ENCODE measurements at places on chromosomes 12 and 14.

DNA sequence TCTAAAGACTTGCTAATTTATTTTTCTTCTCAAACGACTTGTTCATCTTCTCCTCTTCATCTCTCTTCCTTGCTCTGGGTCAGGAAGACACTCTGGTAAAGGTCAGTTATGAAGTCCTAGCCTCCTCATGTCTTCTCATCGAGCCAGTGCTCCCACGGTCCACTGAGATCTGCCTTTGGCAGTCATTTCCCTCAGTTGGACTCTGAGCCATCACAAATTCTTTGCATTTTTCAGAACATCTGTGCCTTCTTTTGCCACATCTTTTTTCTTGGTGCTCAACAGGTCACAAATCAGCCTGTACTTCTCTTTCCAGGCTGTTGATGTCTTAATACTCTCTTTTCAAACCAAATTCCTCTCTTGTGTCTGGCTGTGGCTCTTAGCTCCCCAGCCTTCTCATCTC lies 49.7 kb downstream of the IGF1 start:
- DNase-seq, result no peak

DNA sequence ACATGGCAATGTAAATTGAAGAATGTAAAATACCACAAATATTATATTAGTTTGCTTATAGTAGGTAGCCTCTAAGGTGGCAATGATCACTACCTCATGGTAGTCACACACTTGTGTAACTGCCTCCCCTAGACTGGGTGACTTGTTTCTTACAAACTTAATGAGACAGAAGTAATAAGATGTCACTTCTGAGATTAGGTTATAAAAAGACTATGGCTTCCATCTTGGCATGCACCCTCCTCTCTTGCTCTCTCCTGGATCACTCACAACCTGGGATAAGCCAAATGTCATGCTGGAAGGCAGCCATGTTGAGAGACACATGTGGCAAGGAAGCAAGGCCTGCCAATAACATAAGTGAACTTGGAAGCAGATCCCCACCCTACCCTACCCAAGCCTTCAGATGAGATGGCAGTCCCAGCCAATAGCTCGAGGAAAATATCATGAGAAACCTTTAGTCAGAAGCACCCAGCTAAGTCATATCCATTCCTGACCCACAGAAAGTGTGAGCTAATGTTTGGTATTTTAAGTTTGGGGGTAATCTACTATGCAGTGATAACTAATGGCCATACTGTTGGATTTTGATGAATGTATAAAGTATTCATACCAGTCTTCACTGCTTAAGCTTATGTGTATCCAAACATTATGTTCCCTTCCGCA lies 43.3 kb downstream of the PPP1R12A start:
- DNase-seq, result no peak

GRCh38 chr14:99544991-99545390 lies 59.0 kb downstream of the CCDC85C start:
- DNase-seq, result no peak

DNA sequence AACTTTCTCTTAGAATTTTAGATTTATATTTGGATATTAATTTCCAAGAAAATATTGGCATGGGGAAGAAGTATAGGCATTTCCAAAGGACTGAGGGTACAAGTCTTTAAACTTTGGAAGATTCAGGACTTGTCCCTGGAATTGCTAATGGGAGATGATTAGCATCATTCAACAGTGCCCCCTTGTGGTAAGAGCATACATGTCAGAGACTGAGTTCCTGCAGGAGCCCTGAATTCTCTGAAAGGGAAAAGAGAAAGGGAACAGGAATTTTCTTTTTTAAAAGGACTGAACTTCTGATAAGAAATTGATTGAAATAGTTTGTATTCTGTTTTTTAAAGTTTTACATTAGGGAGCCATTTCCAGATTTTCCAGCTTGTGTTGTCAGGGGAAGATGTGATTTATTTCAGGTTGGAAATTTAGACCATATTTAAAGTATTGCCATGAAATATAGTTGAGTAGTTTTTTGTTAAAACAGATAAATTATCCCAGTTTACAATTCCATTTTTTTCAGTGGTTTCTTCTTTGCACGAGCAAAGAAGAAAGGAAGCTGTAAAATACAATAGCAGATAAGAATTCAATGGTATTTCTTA lies 44.0 kb upstream of the REP15 start:
- no peak for DNase-seq

- DNase-seq, result no peak
Observed at GRCh38 chr12:65294641-65295262, 16.3 kb downstream of the MSRB3 start.

- no peak for DNase-seq
Observed at GRCh38 chr12:92155733-92156132, 10.1 kb upstream of the BTG1 start.

All from vagina (tissue), 2 donors.